A549 treated with Hydrocortisone at 1 μM for 4 hours (cell line): ENCODE measurements at places on chromosomes 6 and 20. TPM values are rescaled to one million over a fixed set of nuclear protein-coding genes. Genes with fewer than 3 reads are reported as not detected.

PRRT1 gene
- 0.56 to 1.0 TPM (median 0.63 TPM) in 5 replicates for total RNA-seq

OTOR gene
- not detected in 5 replicates for total RNA-seq

C20orf141 gene
- total RNA-seq, result 0.28 to 0.69 TPM (median 0.53 TPM) in 5 replicates

NELFCD gene
- total RNA-seq, result 40.0 to 46.7 TPM (median 44.1 TPM) in 5 replicates

COL9A3 gene
- total RNA-seq, result 0.33 to 0.70 TPM (median 0.55 TPM) in 5 replicates

PHACTR1 gene
- total RNA-seq, result 0.07 TPM in 1 of 5 replicates, not detected in the others

PAX1 gene
- not detected in 5 replicates for total RNA-seq

STMND1 gene
- total RNA-seq, result not detected in 5 replicates

GNMT gene
- 0.13 to 0.31 TPM (median 0.21 TPM) in 3 of 5 replicates, not detected in the others for total RNA-seq

SLC17A1 gene
- total RNA-seq, result not detected in 5 replicates

CEP43 gene
- total RNA-seq, result 8.8 to 9.9 TPM (median 9.2 TPM) in 5 replicates

HCRTR2 gene
- not detected in 5 replicates for total RNA-seq

ZBTB22 gene
- total RNA-seq, result 2.4 to 3.4 TPM (median 3.3 TPM) in 5 replicates

BHLHE23 gene
- not detected in 5 replicates for total RNA-seq

NRM gene
- 19.5 to 26.7 TPM (median 25.9 TPM) in 5 replicates for total RNA-seq

TXNDC5 gene
- 129 to 150 TPM (median 138 TPM) in 5 replicates for total RNA-seq

AARS2 gene
- 6.2 to 7.6 TPM (median 6.6 TPM) in 5 replicates for total RNA-seq

MPIG6B gene
- total RNA-seq, result not detected in 5 replicates

PBOV1 gene
- total RNA-seq, result not detected in 5 replicates

CAGE1 gene
- not detected in 5 replicates for total RNA-seq

BPIFA1 gene
- not detected in 5 replicates for total RNA-seq

WDR46 gene
- total RNA-seq, result 48.8 to 53.2 TPM (median 50.6 TPM) in 5 replicates

SAMD3 gene
- not detected in 5 replicates for total RNA-seq

RFX6 gene
- not detected in 5 replicates for total RNA-seq

TMEM151B gene
- 0.03 to 0.15 TPM (median 0.07 TPM) in 5 replicates for total RNA-seq

RRAGD gene
- total RNA-seq, result 3.5 to 4.8 TPM (median 4.6 TPM) in 5 replicates

MROH8 gene
- 0.71 to 1.5 TPM (median 1.3 TPM) in 5 replicates for total RNA-seq

ANKRD66 gene
- not detected in 5 replicates for total RNA-seq

SLC35D3 gene
- total RNA-seq, result 0.05 to 0.09 TPM (median 0.06 TPM) in 3 of 5 replicates, not detected in the others

MTFR2 gene
- total RNA-seq, result 10.9 to 14.8 TPM (median 12.3 TPM) in 5 replicates

ABCC10 gene
- 7.7 to 10.6 TPM (median 9.2 TPM) in 5 replicates for total RNA-seq

PLCB1 gene
- 0.41 to 1.2 TPM (median 0.99 TPM) in 5 replicates for total RNA-seq
